ENCODE measurements at places on chromosomes 13 and 19. TPM values are rescaled to one million over a fixed set of nuclear protein-coding genes. Genes with fewer than 3 reads are reported as not detected.

ZIC5 gene
- not detected for total RNA-seq

GPR12 gene
- not detected for total RNA-seq

- no peaks in the 10 kb centered on the region for H3K4me1 ChIP-seq
- DNase-seq = no peak
- H3K36me3 ChIP-seq = no peaks in the 10 kb centered on the region
- H3K4me3 ChIP-seq = no peak overlapping the region
- H3K27ac ChIP-seq = no peak overlapping the region
- no peaks in the 10 kb centered on the region for H3K27me3 ChIP-seq
These were observed 197.2 kb downstream of the TEX29 start for GRCh38 chr13:111517641-111518010.

GRCh38 chr13:43761616-43762315, 25.0 kb downstream of the ENOX1 start:
- no peak for DNase-seq
- no peaks in the 10 kb centered on the region for H3K36me3 ChIP-seq
- peaks cover 7% of the 10 kb centered on the region for H3K4me1 ChIP-seq

GRCh38 chr19:10290876-10291553, 1.3 kb downstream of the ICAM5 start:
- peak; percentile 46 for DNase-seq
- peak overlapping the region; percentile 66 for H3K4me3 ChIP-seq
- peak overlapping the region; percentile 68 for H3K27ac ChIP-seq
- peaks cover 77% of the 10 kb centered on the region for H3K27me3 ChIP-seq

GRCh38 chr13:114157869-114158495, 21.1 kb upstream of the CFAP97D2 start:
- peak; percentile 39 for DNase-seq
- H3K27me3 ChIP-seq = peaks cover 18% of the 10 kb centered on the region
- H3K4me1 ChIP-seq = peaks cover 78% of the 10 kb centered on the region
- peak overlapping the region; percentile 71 for H3K27ac ChIP-seq
- no peak overlapping the region for H3K4me3 ChIP-seq

TRPM4 gene
- 0.25 TPM for total RNA-seq

BRCA2 gene
- 26.3 TPM for total RNA-seq

GRCh38 chr13:97448503-97449251, 14.7 kb downstream of the RAP2A start:
- H3K27me3 ChIP-seq = no peaks in the 10 kb centered on the region
- H3K36me3 ChIP-seq = peaks cover 34% of the 10 kb centered on the region
- no peak overlapping the region for H3K27ac ChIP-seq
- DNase-seq = no peak
- no peaks in the 10 kb centered on the region for H3K4me1 ChIP-seq

RLN3 gene
- total RNA-seq = not detected

- no peaks in the 10 kb centered on the region for H3K36me3 ChIP-seq
- peaks cover 5% of the 10 kb centered on the region for H3K4me1 ChIP-seq
- peaks cover 17% of the 10 kb centered on the region for H3K27me3 ChIP-seq
- no peak overlapping the region for H3K4me3 ChIP-seq
- H3K27ac ChIP-seq = no peak overlapping the region
These were observed 15.0 kb downstream of the TSHZ3 start for GRCh38 chr19:31334101-31334848.

GRCh38 chr13:83452292-83452950, 429.9 kb downstream of the SLITRK1 start:
- no peak for DNase-seq
- no peaks in the 10 kb centered on the region for H3K4me1 ChIP-seq
- H3K36me3 ChIP-seq = no peaks in the 10 kb centered on the region
- H3K27ac ChIP-seq = no peak overlapping the region

DNA sequence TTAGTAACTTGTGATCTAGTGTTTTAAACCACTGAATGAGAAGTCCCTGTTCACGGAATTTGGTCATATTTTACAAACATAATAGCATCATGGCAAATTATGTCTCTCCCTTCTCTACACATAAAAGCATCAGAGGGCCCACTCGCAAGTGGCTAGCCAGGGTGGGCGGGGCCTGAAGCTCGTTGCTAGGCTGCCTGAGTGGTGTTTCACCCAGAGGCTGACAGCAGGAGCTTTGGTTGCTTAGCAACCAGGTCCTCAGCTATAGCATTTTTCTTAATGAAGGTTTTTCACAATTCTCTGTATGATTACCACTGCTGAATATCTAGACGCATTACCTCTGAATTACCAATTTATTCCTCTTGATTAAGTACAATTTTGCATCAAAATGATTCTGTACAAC, 126.5 kb downstream of the NALCN start:
- H3K27ac ChIP-seq = no peak overlapping the region
- no peaks in the 10 kb centered on the region for H3K4me1 ChIP-seq
- no peak for DNase-seq
- no peak overlapping the region for H3K4me3 ChIP-seq
- no peaks in the 10 kb centered on the region for H3K36me3 ChIP-seq

GRCh38 chr19:5651361-5651760, 28.5 kb downstream of the SAFB start:
- peak overlapping the region; percentile 36 for H3K27ac ChIP-seq
- no peaks in the 10 kb centered on the region for H3K27me3 ChIP-seq
- no peak overlapping the region for H3K4me3 ChIP-seq
- H3K36me3 ChIP-seq = peaks cover 73% of the 10 kb centered on the region
- no peak for DNase-seq
- no peaks in the 10 kb centered on the region for H3K4me1 ChIP-seq

PCDH17 gene
- total RNA-seq = not detected

- H3K4me3 ChIP-seq = no peak overlapping the region
- H3K36me3 ChIP-seq = no peaks in the 10 kb centered on the region
- peaks cover 2% of the 10 kb centered on the region for H3K27me3 ChIP-seq
- DNase-seq = no peak
These were observed 84.7 kb downstream of the ERCC5 start for GRCh38 chr13:102930566-102930965.

- H3K36me3 ChIP-seq = no peaks in the 10 kb centered on the region
- H3K4me1 ChIP-seq = peaks cover 24% of the 10 kb centered on the region
- peak; percentile 68 for DNase-seq
- H3K4me3 ChIP-seq = peak overlapping the region; percentile 49
- H3K27ac ChIP-seq = peak overlapping the region; percentile 36
- H3K27me3 ChIP-seq = peaks cover 29% of the 10 kb centered on the region
These were observed 102.1 kb downstream of the INSR start for GRCh38 chr19:7191946-7192691.

GRCh38 chr19:53892981-53893325, 11.0 kb downstream of the PRKCG start:
- no peak overlapping the region for H3K27ac ChIP-seq
- peaks cover 5% of the 10 kb centered on the region for H3K4me1 ChIP-seq
- no peaks in the 10 kb centered on the region for H3K36me3 ChIP-seq
- no peak for DNase-seq
- H3K27me3 ChIP-seq = peaks cover 2% of the 10 kb centered on the region

C5AR2 gene
- 0.25 TPM for total RNA-seq

FPR1 gene
- total RNA-seq = not detected

NKPD1 gene
- not detected for total RNA-seq

DNA sequence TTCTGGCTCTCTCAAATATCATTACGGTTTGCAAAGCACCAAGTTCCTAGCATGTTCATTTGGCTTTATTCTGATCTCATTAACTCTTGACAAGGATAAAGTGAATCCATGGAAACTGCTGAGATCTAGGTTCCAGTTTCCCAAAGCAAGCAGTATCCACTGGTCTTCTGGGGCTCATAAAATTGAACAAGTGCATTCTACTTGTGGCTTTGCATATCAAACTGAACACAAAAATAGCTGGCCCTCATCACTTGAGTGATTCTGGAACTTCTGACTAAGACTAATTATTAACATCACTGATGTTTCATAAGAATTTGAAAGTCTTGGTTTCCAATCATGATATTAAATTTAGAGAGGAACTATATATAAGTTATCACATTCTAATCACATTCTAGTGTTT, 6.3 kb upstream of the KCTD12 start:
- H3K4me1 ChIP-seq = peaks cover 12% of the 10 kb centered on the region
- peaks cover 34% of the 10 kb centered on the region for H3K27me3 ChIP-seq
- no peaks in the 10 kb centered on the region for H3K36me3 ChIP-seq
- no peak for DNase-seq
- no peak overlapping the region for H3K4me3 ChIP-seq
- no peak overlapping the region for H3K27ac ChIP-seq

DNA sequence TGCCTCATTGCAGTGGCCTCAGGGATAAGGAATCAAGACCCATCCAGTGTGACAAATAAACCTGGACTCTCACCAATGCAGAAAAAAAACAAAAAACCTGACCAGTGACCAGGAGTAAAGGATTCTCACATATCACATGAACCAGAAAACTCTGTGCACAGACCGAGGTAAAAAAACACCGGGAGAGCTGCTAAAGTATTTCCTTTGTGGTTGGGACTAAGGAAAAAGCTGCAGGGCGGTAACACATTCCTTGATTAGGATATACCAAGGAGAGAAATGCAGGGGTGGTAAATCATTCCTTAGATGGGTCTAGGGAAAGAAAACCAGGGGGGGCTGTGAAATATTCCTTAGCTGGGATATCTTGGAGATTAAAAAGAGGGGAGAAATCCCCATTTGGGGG, 64.8 kb upstream of the ZNF85 start:
- H3K27me3 ChIP-seq = no peaks in the 10 kb centered on the region
- H3K27ac ChIP-seq = no peak overlapping the region
- no peaks in the 10 kb centered on the region for H3K36me3 ChIP-seq

DNA sequence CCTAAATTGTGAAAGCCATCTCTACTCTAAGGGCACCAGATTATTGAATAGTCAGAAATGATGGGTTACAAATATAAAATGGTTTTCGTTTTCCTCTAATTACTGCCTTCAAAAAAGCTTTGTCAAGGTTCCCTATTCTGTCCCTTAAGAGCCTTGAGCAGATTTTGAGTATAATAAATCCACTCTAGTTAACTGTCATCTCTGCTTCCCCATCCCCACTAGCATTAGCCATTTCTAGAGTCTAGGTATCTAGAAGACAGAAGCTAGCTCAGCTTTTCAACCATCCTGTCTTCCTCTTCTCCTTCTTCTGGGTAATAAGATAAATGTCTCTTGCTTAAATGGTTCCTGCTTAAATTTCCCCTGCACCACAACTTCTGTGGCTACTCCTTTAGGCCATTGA, 290.4 kb downstream of the DACH1 start:
- no peak for DNase-seq
- H3K27me3 ChIP-seq = no peaks in the 10 kb centered on the region
- no peak overlapping the region for H3K27ac ChIP-seq

DNA sequence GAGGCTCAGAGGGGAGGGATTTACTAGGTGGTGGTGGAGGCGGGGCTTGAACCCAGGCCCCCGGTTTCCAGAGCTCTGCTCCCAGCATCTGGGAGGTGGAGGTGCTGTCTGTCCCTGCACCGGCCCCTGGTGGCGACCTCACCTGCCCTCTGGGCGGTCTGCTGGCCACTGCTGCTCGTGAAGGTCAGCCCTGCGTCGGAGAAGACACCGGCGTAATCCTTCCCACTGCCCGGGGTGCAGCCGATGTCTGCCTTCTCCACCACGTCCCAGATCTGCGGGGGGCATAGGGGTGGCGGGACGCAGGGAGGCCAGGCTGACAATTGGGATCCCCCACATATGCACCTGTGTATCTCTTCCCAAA, 12.8 kb downstream of the C3 start:
- H3K36me3 ChIP-seq = no peaks in the 10 kb centered on the region
- no peak overlapping the region for H3K27ac ChIP-seq
- no peak overlapping the region for H3K4me3 ChIP-seq
- DNase-seq = no peak

GRCh38 chr19:28586474-28586873, 626.5 kb downstream of the UQCRFS1 start:
- H3K27me3 ChIP-seq = no peaks in the 10 kb centered on the region
- no peaks in the 10 kb centered on the region for H3K36me3 ChIP-seq
- H3K4me3 ChIP-seq = no peak overlapping the region
- H3K27ac ChIP-seq = no peak overlapping the region
- no peaks in the 10 kb centered on the region for H3K4me1 ChIP-seq

GRCh38 chr13:101739382-101740178, 287.1 kb downstream of the ITGBL1 start:
- H3K36me3 ChIP-seq = no peaks in the 10 kb centered on the region
- no peak overlapping the region for H3K27ac ChIP-seq
- no peaks in the 10 kb centered on the region for H3K4me1 ChIP-seq
- DNase-seq = no peak
- H3K4me3 ChIP-seq = no peak overlapping the region

GRCh38 chr13:31134039-31134711, 27.5 kb downstream of the HSPH1 start:
- peaks cover 52% of the 10 kb centered on the region for H3K36me3 ChIP-seq

KCNN4 gene
- 31.9 TPM for total RNA-seq

KLF1 gene
- total RNA-seq = not detected

DNA sequence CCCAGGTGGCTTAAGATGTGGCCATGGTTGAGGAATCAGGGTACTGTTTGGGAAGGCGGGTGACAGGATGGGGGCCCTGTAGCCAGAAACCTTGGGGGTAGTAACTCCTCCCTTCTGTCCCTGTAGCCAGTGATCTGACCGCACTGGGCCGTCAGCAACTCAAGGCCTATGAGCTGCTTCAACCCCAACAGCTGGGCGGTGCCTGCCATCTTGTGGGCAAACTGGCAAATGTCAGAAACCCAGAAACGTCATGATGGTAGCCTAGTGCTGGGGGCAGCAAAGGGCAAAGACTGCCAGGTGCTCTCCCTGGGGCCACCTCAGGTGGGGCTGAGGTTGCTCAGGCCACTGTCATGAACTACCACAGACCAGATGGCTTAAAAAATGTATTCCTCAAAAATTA, 3.5 kb downstream of the COPE start:
- H3K27ac ChIP-seq = peak overlapping the region; percentile 22
- no peaks in the 10 kb centered on the region for H3K27me3 ChIP-seq
- peaks cover 33% of the 10 kb centered on the region for H3K36me3 ChIP-seq
- H3K4me1 ChIP-seq = peaks cover 35% of the 10 kb centered on the region
- H3K4me3 ChIP-seq = no peak overlapping the region

FUT2 gene
- not detected for total RNA-seq

DNA sequence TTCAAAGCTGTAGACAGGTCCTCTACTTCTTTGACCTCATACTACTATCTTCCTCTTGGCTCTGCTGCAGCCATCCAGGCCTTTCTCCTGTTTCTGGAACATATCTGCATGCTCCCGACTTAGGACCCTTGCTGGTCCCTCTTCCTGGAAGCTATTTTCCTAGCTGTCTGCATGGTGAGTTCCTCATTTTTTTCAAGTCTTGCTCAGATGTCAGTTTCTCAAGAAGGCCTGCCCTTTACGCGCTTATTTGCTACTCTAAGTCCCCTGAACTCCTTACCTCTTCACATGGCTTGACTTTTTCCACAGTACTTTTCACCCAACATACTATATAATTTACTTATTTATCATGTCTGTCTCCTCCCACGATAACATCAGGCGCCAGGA, 31.4 kb downstream of the DNAJC3 start:
- peaks cover 21% of the 10 kb centered on the region for H3K4me1 ChIP-seq
- no peak overlapping the region for H3K27ac ChIP-seq
- DNase-seq = no peak

GRCh38 chr19:47479701-47480503, 4.1 kb downstream of the KPTN start:
- H3K36me3 ChIP-seq = peaks cover 5% of the 10 kb centered on the region
- DNase-seq = no peak
- no peak overlapping the region for H3K27ac ChIP-seq
- H3K27me3 ChIP-seq = no peaks in the 10 kb centered on the region
- H3K4me3 ChIP-seq = no peak overlapping the region

MISP gene
- total RNA-seq = not detected

GRCh38 chr13:52780092-52780491, 40.5 kb upstream of the CNMD start:
- no peak for DNase-seq
- H3K4me1 ChIP-seq = no peaks in the 10 kb centered on the region
- H3K27ac ChIP-seq = no peak overlapping the region
- peaks cover 5% of the 10 kb centered on the region for H3K27me3 ChIP-seq

- no peak overlapping the region for H3K27ac ChIP-seq
- H3K4me3 ChIP-seq = no peak overlapping the region
- H3K27me3 ChIP-seq = peaks cover 5% of the 10 kb centered on the region
- no peaks in the 10 kb centered on the region for H3K36me3 ChIP-seq
These were observed 35.3 kb downstream of the CEBPA start for GRCh38 chr19:33266974-33267484.

TNNT1 gene
- total RNA-seq = not detected
